ENCODE measurements at places on chromosomes 16 and 17. TPM values are rescaled to one million over a fixed set of nuclear protein-coding genes. Genes with fewer than 3 reads are reported as not detected.

DNA sequence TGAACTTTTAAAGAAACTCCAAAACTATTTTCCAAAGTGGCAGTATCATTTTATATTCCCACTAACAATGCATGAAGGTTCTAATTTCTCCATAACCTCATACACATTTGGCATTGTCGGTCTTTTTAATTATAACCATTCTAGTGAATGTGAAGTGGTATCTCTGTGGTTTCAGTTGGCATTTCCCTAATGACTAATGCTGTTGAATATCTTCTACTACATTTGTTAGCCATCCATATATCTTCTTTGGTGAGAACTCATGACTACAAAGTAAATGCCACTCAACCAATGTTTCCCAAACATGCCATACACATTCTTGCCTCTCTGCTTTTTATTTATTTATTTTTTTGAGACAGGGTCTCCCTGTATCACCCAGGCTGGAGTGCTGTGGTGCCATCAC is 31.7 kb upstream of the TAOK1 start:
- DNase-seq, result no peak

- no peak for DNase-seq
These were observed 5.7 kb upstream of the RAB40B start for GRCh38 chr17:82703935-82704865.

GRCh38 chr16:75379911-75380847 is 53.1 kb downstream of the CFDP1 start:
- peak; percentile 45 for DNase-seq

DNA sequence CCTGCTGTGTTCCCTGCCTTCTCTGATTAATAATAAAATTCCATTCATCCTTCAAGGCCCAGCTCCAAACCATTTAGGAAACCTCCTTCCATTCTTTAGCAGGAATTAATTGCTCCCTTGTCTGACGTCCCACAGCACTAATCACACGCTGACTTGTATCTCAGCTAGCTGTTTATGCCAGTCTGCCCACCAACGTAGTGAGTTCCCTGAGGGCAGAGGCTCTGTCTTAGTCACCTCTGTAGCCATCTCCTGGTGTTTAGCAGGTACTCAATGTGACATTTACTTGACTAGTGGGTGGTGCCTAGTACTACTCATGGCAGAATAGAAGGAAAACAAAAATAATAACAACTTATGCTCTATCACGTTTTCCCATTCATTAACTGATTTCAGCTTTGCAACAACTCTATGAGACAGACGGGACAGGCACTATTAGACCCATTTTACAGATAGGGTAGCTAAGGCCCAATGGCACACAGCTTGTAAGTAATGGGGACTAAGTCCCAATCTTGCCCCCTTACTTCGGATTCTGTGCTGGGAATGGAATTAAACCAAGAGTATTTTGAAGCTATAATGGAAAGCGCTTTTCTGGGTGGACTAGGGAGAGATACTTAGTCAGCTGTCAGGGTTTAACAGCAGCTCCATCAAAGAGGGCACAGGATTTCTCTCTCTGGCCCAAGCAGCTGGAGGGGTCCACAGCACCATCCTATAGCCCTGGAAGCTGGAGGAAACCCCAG is 931 bp upstream of the WIPF2 start:
- no peak for DNase-seq

- DNase-seq, result no peak
These were observed 16.2 kb upstream of the PHF12 start for GRCh38 chr17:28967221-28968135.

- no peak for DNase-seq
These were observed 13.4 kb downstream of the UBALD1 start for GRCh38 chr16:4601036-4601863.

GRCh38 chr17:15122857-15123256 is 142.3 kb downstream of the PMP22 start:
- DNase-seq, result no peak

- no peak for DNase-seq
These were observed 512.4 kb downstream of the HS3ST4 start for GRCh38 chr16:26204138-26204537.

PYY gene
- not detected for total RNA-seq

DOC2A gene
- total RNA-seq, result 1.2 TPM

PLCG2 gene
- total RNA-seq, result 9.6 TPM

MT1A gene
- total RNA-seq, result 7.6 TPM

All from activated T-helper 2 cell treated with anti-CD3 and anti-CD28 coated beads, Interferon-gamma antibody, Interleukin-2, Interleukin-4, amounts not matched to agents 10 μg/mL and 5 μg/mL and 100 μg/mL, durations not matched to agents 14 hours and 24 hours and 36 hours (primary cell).